ENCODE measurements at places on chromosomes 5 and 9.

- no peak for DNase-seq
Measured at GRCh38 chr5:140367256-140368013, 7.4 kb downstream of the SLC4A9 start.

GRCh38 chr9:81671880-81672280 lies 17.5 kb downstream of the TLE1 start:
- no peak for DNase-seq

DNA sequence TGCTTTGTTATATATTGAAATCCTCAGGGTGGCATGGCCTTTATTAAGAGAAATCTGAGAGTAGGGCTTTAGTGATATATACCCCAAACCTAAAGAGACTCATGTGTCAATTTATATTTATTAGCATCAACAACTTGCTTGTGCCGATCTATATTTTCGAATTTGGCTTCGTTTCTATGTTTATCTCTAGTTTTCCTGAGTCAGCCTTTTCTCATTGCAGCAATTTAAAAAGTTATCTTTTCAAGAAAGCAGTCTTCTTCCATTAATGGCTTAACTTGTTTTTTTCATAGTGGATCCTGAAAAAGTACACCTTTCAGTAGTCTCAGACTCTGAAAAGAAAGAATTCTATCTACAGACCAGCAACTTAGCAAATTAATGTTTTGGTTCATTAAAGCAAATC lies 99.9 kb upstream of the KCNN2 start:
- no peak for DNase-seq

DNA sequence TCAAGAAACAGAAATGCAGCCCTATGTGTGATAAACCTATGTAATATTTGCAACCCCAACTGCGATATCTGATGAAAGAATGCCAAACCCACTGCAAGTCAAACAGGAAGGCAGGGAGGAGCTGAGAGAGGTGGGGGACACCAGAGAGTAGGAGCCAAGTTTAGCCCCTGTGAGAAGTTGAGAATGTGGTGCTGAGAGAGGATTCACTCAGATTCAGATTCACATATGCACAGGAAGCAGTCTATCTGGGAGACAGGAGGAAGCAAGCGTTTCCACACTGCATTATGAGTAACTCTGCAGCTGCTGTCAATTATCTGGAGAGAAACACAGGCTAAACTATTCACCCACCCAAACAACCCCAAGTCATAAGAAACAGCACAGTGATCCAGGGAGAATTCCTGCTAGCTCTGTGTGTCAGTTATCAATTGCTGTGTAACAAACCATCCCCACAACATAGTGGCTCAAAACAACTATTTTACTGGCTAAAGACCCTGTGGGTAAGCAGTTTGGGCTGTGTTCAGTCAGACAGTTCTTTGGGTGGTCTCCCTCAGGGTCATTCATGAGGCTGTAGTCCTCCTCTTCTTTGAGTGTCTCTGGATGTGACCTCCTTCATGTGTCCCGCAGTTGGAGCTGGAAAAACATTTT lies 161.9 kb upstream of the RAI14 start:
- no peak for DNase-seq

DNA sequence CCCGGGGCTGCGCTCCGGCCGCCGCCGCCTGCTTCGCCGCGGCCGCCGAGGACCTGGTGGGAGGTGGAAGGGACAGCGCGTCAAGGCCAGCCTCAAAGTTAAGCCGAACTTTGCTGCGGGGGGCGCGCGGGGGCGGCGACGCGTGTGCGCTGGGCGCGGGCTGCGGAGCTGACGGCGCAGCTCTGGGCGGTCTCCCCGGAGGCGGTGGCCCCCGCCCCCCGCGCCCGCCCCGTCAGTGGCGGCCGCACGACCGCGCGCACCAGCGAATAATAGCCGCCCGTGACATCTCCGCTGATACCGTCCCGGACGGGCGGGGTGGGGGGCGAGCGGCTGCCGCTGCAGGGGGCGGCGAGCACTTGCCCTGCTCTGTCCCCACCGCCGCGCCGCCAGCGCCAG lies 579 bp upstream of the FAM78A start:
- DNase-seq: peak; percentile 52

DNA sequence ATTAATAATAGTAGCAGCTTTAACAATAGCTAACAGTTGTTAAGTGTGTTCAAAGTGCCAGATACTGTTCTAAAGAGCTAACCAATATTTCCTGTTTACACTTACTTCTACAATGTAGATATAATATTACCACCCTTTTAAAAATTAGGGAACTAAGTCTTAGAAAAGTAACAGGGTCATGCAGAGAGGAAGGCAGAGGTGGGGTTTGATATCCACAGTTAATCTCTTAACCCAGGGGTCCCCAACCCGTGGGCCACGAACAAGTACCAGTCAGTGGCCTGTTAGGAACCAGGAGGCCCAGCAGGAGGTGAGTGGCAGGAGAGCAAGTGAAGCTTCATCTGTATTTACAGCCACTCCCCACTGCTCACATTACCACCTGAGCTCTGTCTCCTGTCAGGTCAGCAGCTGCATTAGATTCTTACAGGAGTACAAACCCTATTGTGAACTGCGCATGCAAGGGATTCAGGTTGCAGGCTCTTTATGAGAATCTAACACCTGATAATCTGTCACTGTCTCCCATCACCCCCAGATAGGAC lies 89.1 kb downstream of the ACTL7B start:
- no peak for DNase-seq

GRCh38 chr9:81591791-81592190 lies 97.6 kb downstream of the TLE1 start:
- no peak for DNase-seq

- DNase-seq: no peak
Measured at GRCh38 chr9:71741926-71742648, 26.2 kb downstream of the CEMIP2 start.

Data from activated CD4-positive, alpha-beta T cell treated with anti-CD3 and anti-CD28 coated beads, Interleukin-2, amount 10 ng/mL, durations not matched to agents 7 days and 5 days (primary cell).